ENCODE measurements at places on chromosomes 1 and 21. TPM values are rescaled to one million over a fixed set of nuclear protein-coding genes. Genes with fewer than 3 reads are reported as not detected.

The DAP3 gene
- total RNA-seq, result 141 TPM

DNA sequence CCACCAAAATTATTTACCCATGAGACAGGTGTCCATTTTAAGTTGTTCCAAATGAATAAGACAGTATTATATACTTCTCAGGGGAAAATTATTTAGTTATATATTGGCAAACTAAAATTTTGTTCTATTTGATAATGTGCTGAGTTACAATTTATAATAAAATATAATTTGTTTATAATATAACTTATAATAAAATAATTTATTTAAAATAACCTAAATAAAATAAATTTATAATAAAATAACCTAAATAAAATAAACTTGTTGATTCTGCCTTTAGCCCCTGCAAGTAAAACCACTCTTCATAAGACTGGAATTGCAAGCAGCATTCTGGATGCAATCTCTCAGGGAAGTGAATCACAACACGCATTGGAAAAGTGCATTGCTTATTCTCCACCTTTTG, 69.6 kb downstream of the RAVER2 start:
- DNase-seq, result no peak
- no peaks in the 10 kb centered on the region for H3K36me3 ChIP-seq
- H3K27me3 ChIP-seq, result no peaks in the 10 kb centered on the region
- no peaks in the 10 kb centered on the region for H3K4me1 ChIP-seq

The ANKRD35 gene
- total RNA-seq, result 2.0 TPM

DNA sequence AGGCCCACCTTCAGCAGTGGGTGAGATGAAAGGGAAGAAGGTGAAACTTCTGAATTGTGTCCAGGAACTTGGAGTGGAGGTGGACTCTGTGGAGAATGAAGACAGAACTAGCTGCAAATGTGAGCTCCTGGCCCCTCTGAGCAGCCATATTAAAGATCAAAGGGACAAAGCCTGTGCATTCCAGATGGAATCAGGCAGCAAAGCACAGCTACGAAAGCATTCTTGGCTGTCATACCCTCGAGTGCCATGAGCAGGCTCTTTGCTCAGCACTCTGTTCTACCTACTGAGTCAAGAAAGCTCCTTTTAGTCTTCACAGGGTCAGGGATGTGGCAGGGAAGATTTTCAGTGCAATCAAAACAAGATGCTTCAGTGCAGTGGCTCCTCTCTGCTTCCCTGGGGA, 86.3 kb upstream of the TSPAN2 start:
- H3K27me3 ChIP-seq, result no peaks in the 10 kb centered on the region
- DNase-seq, result no peak
- no peaks in the 10 kb centered on the region for H3K4me1 ChIP-seq
- no peaks in the 10 kb centered on the region for H3K36me3 ChIP-seq

- H3K36me3 ChIP-seq, result peaks cover 13% of the 10 kb centered on the region
- DNase-seq, result peak; percentile 59
- H3K4me3 ChIP-seq, result no peak overlapping the region
- peaks cover 14% of the 10 kb centered on the region for H3K4me1 ChIP-seq
- H3K27ac ChIP-seq, result no peak overlapping the region
Measured at GRCh38 chr1:43414634-43415223, 25.0 kb downstream of the SZT2 start.

- H3K4me3 ChIP-seq, result no peak overlapping the region
- H3K27me3 ChIP-seq, result no peaks in the 10 kb centered on the region
- H3K27ac ChIP-seq, result no peak overlapping the region
- no peaks in the 10 kb centered on the region for H3K4me1 ChIP-seq
- no peak for DNase-seq
- H3K36me3 ChIP-seq, result no peaks in the 10 kb centered on the region
Measured at GRCh38 chr1:187121661-187122060, 292.9 kb downstream of the PLA2G4A start.

DNA sequence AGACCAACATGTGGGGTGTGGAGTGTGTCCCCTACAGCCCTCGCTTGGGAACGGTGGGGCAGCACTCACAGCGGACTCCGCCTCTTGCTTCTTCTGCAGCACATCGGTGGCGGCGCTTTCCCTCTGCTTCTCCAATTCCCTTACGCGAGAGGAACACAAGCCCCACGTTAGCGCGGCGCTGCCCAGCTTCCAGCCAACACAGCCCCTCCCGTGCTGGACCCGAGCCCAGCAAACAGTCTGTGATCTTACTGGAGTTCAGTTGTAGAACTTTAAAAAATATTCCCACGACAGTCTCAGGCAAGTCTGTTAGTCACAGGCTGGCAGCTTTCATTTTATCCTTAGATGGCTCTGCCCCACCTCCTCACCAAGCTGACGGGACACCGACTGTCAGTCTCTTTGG, 13.6 kb downstream of the THAP3 start:
- H3K4me1 ChIP-seq, result peaks cover 9% of the 10 kb centered on the region
- peak; percentile 32 for DNase-seq
- H3K4me3 ChIP-seq, result no peak overlapping the region
- H3K27ac ChIP-seq, result no peak overlapping the region
- no peaks in the 10 kb centered on the region for H3K27me3 ChIP-seq
- H3K36me3 ChIP-seq, result peaks cover 23% of the 10 kb centered on the region

DNA sequence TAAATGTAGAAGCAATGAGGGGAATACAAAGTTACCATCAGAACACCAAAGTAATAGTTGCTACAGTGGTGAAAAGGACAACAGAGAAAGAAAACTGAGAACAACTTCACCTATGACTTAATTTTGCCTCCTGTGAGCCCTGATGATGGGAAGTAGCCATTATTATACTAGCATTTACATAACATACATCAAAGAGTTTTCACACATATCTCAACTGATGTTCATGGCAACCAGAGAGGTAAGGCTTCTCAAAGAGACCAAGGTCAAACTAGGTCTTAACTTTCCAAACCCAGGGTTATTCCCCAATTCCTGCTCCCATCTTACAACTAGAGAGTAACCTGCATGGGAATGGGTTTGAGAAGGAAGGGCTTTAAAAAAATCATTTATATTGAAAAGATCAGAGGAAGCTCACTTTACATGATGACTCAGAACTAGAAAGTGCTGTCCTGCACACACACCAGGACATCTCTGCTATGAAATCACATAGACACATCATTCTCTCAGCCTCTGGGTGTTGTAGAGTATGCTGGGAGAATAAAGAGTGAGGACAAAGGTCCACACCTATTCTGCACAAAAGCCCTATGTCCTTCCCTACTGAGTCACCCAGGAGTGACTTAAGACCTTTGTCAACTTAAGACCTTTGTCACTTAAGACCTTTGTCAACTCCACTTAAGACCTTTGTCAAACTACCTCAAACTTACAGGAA, 179.7 kb downstream of the TNFSF18 start:
- H3K36me3 ChIP-seq, result no peaks in the 10 kb centered on the region
- H3K4me3 ChIP-seq, result no peak overlapping the region
- no peak overlapping the region for H3K27ac ChIP-seq
- H3K27me3 ChIP-seq, result no peaks in the 10 kb centered on the region
- no peaks in the 10 kb centered on the region for H3K4me1 ChIP-seq

- no peak overlapping the region for H3K4me3 ChIP-seq
- H3K36me3 ChIP-seq, result no peaks in the 10 kb centered on the region
- no peak overlapping the region for H3K27ac ChIP-seq
- DNase-seq, result no peak
Measured at GRCh38 chr1:219650880-219651279, 38.0 kb upstream of the ZC3H11B start.

The PTCH2 gene
- 0.27 TPM for total RNA-seq

The TMEM59 gene
- total RNA-seq, result 416 TPM

DNA sequence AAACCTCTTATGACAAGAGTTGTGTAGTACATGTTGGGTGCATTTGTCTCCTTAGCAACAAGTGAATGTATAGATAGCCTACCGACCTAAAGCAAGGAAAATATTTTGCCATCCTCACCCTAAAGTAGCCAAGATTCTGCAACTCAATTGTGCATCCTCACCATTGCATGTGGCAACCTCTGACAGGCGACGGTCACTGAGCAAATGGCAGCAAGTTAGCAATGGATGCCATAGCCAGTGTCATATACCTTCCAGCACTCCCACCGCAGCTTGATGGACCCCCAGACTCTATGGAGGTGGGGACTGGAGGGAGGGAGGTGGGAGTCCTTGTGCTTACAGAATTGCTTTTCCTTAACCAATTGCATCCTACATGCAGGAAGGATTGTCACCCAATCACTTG, 17.0 kb downstream of the PROX1 start:
- H3K27ac ChIP-seq, result peak overlapping the region; percentile 37
- no peaks in the 10 kb centered on the region for H3K27me3 ChIP-seq
- DNase-seq, result no peak
- no peak overlapping the region for H3K4me3 ChIP-seq
- H3K4me1 ChIP-seq, result peaks cover 26% of the 10 kb centered on the region
- H3K36me3 ChIP-seq, result no peaks in the 10 kb centered on the region

- no peaks in the 10 kb centered on the region for H3K4me1 ChIP-seq
- DNase-seq, result no peak
- H3K4me3 ChIP-seq, result no peak overlapping the region
- no peak overlapping the region for H3K27ac ChIP-seq
Measured at GRCh38 chr21:37770461-37770860, 145.8 kb downstream of the KCNJ6 start.

DNA sequence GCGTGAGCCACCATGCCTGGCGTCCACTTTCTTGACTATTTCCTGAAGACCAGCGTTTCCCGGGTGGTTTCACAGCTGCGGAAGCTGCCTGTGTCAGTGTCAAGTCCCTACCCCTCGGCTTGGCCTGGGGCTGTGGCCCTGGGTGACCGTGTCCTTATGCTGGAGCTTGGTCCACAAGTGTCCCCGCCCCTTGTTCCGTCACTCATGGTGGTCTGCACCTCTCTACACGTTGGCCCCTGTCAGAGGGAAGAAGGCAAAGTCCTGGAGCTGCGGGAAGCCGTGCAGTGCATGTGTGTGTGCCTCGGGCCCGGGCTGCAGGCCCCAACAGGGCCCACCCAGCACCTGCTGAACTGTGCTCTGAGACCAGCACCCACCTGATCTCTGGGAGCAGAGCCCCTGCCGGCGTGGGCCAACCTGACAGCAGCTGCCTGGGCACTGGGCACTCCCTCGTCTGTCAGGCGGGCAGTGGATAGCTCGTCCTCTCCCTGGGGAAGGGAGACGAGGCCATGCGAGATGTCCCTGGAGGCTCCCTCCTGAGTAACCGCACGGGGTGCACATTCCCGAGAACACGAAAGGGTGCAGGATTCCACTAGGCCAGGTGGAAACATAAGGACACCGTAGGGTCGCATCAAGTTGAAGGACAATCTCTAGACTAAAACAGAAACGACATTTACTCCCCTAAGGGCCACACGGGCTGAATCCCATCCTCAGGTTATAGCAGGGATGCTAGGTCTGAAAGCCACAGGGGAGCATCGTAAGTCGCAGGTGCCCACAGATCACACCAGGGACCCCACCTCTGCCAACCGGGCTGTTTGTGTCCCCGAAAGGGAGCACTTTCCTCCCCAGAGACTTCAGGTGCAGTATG, 2.4 kb upstream of the C1orf159 start:
- no peak for DNase-seq
- H3K27me3 ChIP-seq, result no peaks in the 10 kb centered on the region
- H3K36me3 ChIP-seq, result no peaks in the 10 kb centered on the region
- no peak overlapping the region for H3K27ac ChIP-seq
- no peak overlapping the region for H3K4me3 ChIP-seq

- no peak for DNase-seq
- H3K4me3 ChIP-seq, result peak overlapping the region; percentile 53
- H3K4me1 ChIP-seq, result peaks cover 26% of the 10 kb centered on the region
- no peaks in the 10 kb centered on the region for H3K36me3 ChIP-seq
- peak overlapping the region; percentile 65 for H3K27ac ChIP-seq
Measured at GRCh38 chr1:46133781-46134350, 1.4 kb upstream of the PIK3R3 start.

DNA sequence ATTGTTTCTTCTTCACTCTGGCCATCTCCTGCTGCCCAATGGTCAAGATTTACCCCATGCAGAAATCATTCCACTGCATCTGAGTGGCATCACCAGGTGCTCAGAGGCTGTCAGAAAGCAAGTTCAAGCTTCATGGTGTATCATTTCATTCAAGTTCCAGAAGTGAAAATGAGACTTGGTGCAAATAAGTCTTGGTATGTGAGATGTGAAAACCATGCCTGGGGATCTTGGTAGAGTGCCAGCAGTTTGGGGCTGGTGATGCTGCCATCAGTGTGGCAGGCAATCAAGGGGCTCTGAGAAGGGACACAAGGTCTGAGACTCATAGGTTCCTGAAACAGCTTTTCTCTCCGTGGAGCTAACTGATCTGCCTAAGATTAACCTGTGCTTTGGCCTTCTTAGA, 52.0 kb downstream of the CD2 start:
- peak; percentile 15 for DNase-seq
- H3K4me3 ChIP-seq, result no peak overlapping the region
- no peak overlapping the region for H3K27ac ChIP-seq
- H3K4me1 ChIP-seq, result no peaks in the 10 kb centered on the region
- no peaks in the 10 kb centered on the region for H3K36me3 ChIP-seq

DNA sequence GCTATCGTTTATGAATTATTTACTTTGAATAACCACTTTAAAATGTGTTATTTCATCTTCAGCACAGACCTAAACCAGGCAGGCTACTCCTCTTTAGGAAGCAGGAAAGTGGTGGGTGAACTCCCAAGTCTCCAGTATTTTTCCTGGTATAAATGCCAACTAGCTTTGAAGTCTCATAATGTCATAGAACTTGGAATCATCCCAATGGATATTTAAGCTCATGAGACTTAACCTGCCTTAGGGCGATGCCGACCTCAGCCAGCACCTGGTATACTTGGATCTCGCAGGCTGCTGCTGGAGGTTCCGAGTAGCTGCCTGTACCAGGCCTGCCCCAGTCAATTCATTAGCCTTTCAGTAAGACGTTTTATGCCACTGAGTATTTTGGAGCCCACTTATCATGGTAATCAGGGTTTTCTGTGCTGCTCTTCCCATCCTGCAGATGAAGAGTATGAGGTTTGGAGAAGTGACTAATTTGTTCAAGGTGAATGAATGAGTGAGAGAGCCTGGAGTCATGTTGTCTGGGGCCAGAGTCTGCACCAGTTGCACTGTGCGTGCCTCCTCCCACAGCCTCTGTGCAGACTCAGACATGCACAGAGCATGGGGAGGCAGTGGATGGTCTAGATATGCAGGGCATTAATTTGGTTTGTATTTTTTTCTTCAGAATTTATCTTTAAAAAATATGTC, 34.9 kb downstream of the VANGL1 start:
- H3K27me3 ChIP-seq, result no peaks in the 10 kb centered on the region
- peaks cover 33% of the 10 kb centered on the region for H3K4me1 ChIP-seq
- H3K4me3 ChIP-seq, result no peak overlapping the region
- DNase-seq, result no peak
- no peaks in the 10 kb centered on the region for H3K36me3 ChIP-seq

Data from thyroid gland (tissue), 4 donors.